H7 (cell line): ENCODE measurements at places on chromosomes 5 and 9.
A peak's percentile ranks its signal among the peaks of the same experiment; 100 is the strongest.

DNA sequence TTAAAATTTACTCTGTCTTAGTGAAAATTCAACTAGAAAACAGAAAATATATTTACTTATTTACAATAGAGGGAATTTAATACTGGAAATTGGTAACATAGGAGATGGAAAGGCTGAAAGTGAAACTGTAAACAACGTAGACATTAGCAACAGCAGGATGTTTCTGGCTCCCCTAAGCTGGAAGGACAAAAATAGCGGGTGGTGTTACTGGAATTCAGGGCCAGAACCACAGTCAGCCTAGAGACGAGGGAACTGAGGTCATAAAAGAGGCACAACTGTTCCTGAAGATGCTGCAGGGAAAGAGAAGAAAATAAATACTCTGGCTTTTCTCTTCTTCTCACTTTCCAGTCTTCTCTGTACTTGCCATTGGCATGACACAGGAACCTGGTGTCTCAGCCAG lies 80.4 kb upstream of the NIPBL start:
- DNase-seq: no peak

GRCh38 chr9:33211695-33212393 lies 28.1 kb upstream of the SPINK4 start:
- DNase-seq: no peak

GRCh38 chr9:7316166-7316795 lies 483.3 kb downstream of the DMAC1 start:
- no peak for DNase-seq

DNA sequence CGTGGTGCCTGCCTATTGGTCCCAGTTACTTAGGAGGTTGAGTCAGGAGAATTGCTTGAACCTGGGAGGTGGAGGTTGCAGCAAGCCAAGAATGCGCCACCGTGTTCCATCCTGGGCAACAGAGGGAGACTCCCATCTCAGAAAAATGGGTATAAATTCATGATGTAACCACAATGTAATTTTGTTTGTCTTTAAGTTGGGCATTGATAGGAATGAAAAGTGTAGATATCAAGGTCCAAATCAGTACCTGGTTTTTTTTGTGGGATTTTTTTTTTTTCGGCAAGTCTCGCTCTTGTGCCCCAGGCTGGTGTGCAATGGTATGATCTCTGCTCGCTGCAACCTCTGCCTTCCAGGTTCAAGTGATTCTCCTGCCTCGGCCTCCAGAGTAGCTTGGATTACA lies 7.4 kb downstream of the NPM1 start:
- DNase-seq: no peak

DNA sequence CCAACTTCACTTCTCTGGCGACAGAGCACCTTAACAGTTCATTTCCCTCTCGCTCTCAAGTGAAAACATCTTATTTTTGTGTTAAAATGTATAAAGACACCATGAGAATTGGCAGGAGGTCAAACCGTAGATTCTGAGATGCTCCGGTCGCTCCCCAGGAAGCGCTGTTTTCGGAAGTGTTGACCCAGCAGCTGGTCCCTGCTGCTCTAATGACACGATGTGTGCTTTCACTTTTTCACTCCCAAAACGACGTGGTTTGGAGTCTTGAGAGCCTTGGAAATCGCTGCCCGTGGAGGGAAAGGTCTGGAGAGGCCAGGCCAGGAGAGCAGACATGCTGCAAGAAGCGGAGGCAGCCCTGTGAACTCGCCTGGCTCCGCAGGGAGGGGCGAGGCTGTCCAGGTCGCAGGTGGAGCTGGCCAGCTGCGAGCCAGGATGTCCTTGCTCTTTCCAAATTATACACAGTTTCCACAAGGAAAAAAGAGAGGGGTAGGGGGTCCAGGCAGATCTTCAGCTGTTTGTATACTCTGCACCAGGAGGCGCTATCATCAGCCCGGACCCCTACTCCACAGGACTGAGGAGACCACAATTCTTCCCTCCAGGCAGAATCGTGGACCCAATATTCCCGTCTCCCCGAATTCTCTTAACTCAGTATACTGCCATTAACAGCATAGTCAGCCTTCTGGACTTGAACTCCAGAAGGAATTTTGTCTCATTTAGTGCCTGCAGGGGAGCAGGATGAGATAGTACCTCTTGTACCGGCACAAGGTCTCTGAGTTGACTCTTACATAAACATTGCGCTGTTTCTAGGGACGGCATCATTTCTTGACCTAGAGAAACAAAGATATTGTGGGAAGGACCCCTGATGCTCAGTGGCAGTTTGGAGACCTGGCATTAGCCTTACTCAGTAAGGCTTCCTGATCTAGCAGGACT lies 248.6 kb upstream of the ANKRD55 start:
- peak; percentile 86 for DNase-seq

GRCh38 chr9:16092142-16093091 lies 539.6 kb downstream of the CCDC171 start:
- DNase-seq: no peak

- no peak for DNase-seq
These were observed 65.4 kb downstream of the AUH start for GRCh38 chr9:91296354-91296753.

- DNase-seq: peak; percentile 33
These were observed 9.4 kb upstream of the PRSS3 start for GRCh38 chr9:33785914-33786313.

- DNase-seq: no peak
These were observed 421.4 kb upstream of the WWC1 start for GRCh38 chr5:167870055-167870454.

GRCh38 chr5:134240421-134240962 lies 14.6 kb upstream of the PPP2CA start:
- DNase-seq: no peak
